ENCODE measurements at places on chromosomes 2 and 18.

GRCh38 chr2:29776406-29776805 is 145.0 kb downstream of the ALK start:
- no peak for DNase-seq

DNA sequence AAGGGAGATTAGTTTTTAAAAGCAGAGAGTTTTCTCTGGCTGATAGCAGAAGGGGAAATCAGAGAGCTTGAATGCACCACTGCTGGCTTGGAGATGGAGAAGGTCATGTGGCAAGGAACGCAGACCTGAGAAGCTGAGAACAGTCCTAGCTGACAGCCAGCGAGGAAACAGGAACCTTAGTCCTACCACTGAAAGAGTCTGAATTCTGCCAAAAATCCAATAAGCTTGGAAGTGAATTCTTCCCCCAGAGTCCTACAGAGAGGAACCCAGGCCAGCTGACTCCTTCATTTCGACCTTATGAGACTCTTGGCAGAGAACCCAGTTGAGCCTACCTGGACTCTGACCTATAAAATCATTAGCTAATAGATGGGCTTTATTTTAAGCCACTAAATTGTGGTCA is 371.9 kb upstream of the TNP1 start:
- no peak for DNase-seq

DNA sequence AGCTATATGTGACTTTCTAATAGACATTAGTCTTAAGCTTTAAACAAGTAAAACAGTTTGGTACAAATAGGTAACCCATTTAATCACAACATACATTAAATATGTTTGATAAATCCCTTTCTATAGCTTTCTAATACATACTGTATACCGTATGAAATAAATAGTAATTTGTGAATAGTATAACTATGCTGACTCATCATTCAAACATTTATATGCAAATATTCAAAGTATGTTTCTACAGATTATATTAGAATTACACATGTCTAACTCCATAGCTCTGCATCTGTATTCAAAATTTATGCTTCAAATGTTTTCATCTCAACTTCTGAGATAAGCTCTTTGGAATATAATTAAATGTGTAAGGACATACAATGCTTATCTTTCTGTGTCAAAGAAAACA is 142.7 kb upstream of the ZNF804A start:
- DNase-seq = no peak

DNA sequence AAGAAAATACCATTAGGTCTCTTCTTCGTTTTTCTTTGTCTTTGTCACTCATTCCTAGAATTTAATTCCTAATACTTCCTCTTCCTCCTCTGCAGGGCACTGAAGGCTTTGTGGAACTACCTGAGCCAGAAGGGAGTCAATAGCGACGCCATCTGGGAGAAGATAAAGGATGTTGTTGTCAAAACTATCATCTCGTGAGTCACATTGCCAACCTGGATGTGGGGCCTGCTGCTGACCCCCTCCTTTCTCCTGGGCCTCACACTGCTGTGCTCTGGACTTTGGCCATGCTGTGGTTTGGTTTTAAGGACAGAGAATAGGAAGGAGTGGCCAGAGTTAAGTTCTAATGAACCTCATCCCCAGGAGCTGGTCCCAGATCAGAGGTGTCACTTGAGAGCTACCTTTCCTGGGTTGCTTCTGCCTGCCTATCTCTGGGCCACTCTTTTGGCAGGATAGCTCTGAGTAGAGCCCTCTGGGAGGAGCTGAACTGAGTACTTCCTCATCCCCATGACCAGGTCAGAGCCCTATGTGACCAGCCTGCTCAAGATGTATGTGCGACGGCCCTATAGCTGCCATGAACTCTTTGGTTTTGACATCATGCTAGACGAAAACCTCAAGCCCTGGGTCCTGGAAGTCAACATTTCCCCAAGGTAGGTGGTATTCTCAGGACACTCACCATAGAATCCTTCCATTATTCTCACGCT is 33.1 kb upstream of the CYP27A1 start:
- no peak for DNase-seq

- no peak for DNase-seq
These were observed 1616.3 kb upstream of the ACVR2A start for GRCh38 chr2:146228466-146229058.

All from RWPE1 (cell line).